ENCODE measurements at places on chromosomes 12 and 14.

GRCh38 chr14:74911704-74912103 is 11.4 kb downstream of the RPS6KL1 start:
- DNase-seq: no peak

GRCh38 chr14:88297306-88297705 is 25.8 kb downstream of the KCNK10 start:
- no peak for DNase-seq

GRCh38 chr12:76878099-76878898 is 520 bp downstream of the CSRP2 start:
- no peak for DNase-seq

GRCh38 chr14:28365510-28365909 is 401.1 kb upstream of the FOXG1 start:
- DNase-seq: no peak

DNA sequence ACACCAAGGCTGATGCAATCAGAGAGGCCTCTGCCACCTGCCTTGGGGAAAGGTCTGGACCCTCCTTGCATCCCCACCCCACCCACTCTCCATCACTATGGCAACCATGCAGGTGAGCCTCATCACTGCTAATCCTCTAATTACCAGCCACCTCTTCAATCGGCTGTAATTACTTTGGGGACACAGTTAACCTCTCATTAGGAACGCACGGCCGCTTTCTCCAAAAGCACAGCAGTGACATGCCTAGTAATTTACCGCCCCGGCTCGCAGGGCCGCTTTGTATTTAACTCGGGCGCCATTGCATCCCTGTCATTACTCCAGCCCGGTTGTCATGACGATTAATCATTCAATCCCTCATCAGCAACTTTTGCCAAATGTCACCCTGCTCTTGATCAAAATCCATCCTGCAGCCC is 36.3 kb upstream of the FAM222A start:
- no peak for DNase-seq

DNA sequence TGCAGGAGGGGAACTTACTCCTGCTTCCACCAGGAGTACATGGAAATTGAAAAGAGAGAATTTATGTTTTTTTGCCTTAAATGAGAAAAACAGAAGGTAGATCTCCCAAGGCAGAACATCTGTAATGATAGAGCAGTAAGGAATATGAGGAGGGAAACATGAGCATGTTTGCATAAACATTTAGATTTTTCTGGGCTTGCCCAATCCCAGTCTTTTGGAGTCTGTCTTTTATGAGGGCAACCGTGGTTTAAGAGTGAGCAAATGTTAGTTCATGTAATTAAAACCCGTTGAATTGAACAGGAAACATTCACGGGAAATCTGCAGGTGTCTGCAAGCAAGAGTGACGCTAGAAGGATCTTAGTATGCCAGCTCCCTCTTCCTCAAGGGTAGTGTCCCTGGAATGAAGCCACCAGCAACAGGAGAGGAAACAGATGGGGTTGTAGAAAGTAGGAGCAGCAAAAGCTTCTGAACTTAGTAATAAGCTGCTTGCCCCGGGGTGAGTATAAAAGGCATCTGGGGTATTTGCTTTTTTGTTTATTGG is 79.3 kb downstream of the ARF6 start:
- no peak for DNase-seq

DNA sequence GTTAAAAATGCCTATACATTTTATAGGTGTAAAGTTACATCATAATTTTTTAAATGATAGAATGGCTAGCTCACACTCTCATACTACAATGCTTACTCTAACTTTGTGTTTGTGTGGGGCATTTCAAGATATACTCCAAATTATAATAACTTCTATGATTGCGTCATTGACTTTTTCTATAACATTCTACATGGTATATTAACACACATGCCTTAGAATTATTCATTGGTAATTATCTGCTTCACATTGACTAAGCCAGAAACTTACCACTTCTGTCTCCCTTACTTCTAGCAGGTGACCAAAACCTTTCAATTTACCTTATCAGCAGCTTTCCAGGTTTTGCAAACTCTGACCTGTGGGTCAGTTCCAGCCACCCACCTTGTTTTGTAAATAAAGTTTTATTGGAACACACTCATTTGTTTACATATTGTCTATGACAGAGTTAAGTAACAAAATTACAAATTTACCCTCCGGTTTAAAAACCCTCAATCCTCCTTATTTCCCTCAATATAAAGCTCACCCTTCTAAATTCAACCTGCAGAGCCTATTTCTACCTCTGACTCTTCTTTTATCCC is 12.7 kb upstream of the FLRT2 start:
- DNase-seq: no peak

- no peak for DNase-seq
Observed at GRCh38 chr12:92108651-92109050, 37.0 kb downstream of the BTG1 start.

DNA sequence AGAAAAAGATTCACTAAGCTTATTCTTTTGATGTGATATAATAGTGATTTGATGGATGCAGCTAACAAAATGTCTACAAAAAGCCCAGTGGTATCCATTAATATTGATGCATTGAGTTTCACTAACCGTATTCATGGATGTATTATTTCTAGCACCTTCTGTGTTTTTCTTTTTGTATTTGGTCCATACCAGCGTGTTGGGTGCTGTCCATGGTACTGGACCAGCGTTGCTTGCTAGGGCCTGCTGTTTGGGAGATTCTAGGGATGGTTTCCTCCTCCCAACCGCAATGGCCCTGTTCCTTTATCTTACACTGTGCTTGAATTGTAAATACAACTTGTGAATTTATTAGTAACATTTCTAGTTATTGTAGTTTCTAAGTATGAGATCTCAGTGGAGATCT is 31.7 kb downstream of the ANO4 start:
- no peak for DNase-seq

GRCh38 chr12:13165617-13166041 is 30.9 kb upstream of the EMP1 start:
- DNase-seq: peak; percentile 75

DNA sequence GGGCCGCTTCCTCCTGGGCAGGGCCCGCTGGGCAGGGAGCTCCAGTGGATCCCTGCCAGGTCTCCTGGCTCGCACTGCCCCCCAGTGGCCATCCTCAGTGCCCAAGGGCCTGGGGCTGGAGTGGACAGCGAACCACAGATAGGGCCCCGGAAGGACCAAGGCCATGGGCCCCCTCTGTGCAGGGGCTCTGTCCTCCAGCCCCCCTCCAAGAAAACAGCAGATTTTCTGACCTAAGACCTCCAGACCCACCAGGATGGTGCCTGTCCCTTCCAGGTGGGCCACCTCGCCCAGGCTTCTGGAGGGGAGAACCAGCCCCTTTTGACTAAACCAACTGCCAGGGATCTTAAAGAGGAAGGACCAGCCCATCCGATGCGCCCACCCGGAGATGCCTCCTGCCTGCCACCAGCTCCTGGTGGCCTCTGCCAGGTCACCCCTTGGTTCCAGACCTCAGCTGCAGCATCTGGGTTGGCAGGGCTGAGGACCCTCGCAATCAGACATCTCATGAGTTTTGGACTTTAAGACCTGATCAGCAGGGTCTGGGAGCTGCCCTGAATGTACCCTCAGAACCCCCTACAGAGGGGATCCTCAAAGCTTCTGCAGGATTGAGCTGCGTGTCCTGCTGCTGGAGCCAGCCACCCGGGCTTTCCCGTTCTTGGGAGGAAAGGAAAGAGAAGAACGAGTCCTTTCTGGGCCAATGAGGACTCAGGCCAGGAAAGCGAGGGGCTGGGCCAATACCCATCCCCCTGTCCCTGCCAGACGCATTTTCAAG is 325.8 kb upstream of the DIO3 start:
- DNase-seq: no peak
